ENCODE measurements at places on chromosomes 3 and 15.

DNA sequence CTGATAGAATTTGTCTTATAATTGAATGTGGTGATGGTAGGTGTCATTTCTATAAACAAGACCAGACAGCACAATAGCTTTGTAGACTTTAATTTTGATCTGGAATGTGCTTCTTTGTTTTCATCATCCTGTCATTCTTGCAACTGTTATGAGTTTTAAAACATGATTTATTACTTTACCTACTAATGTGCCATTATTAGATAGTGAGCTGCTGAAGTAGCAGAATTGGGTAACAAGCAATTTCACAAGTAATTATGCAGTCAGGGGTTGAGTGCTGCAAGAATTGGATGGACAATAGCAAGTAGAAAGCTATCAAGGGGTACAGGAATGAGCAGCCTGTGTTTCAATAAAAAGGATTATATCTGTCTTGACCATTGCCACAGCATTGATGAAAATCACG lies 975.6 kb downstream of the ROBO1 start:
- no peak for DNase-seq

- DNase-seq: no peak
Measured at GRCh38 chr15:71659730-71660067, 150.7 kb upstream of the NR2E3 start.

- DNase-seq: no peak
Measured at GRCh38 chr3:29284497-29284896, 3.6 kb downstream of the RBMS3 start.

DNA sequence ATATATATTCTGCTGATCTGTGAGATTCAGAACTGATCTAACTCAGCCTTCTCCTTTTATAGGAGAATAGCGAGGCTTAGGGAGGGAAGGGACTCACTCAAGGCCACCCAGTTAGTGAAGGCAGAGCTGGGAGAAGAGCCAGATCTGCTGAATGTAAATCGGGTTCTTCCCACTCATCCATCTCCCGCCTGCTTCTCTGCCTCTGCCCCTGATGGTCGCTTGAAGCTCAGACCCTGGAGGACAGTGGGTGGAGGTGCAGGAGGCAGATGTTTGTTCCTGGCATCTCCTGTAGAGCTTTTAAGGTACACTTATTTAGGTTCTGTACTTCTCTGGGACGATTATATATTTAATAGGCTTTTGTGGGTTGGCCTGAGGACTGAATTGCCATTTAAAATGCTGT lies 4.3 kb downstream of the PDIA5 start:
- no peak for DNase-seq

DNA sequence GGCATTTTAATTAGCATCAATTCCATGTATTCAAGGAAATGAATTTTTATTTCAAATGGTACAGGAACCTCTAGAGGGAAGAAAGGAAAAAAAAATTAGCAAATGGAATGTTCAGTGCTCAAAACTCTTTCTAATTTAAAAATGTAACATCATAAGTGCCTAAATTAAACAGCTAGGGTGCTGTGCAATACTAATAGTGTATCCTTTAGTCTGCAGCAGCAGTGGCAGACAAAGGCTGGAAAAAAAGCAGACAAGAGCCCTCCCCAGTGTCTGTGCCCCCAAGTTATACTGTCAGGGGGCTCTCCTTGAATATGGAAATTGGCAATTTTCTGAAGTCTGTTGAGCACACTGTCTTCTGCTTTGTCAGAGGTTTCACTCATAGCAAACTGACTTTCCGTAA lies 159.5 kb downstream of the CLSTN2 start:
- no peak for DNase-seq

GRCh38 chr3:18806633-18807032 lies 341.7 kb upstream of the KCNH8 start:
- DNase-seq: no peak

- no peak for DNase-seq
Measured at GRCh38 chr3:59407425-59407824, 357.6 kb upstream of the CFAP20DC start.

- no peak for DNase-seq
Measured at GRCh38 chr3:89246326-89246725, 138.9 kb downstream of the EPHA3 start.

DNA sequence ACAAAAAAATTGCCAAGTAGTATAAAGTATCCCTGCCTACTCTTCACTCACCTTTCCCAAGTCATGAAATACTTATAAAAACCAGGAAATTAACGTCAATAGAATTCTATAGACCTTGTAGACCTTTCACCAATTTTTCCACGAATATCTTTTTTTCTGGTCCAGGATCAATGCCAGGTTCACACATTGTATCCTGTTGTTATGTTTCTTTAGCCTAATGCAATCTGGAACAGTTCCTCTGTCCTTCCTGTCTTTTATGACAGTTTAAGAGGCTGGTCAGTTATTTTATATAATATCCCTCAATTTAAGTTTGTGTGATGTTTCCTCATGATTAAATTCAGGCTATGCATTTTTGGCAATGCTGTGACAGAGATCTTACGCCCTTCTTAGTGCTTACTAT lies 63.2 kb upstream of the MAGI1 start:
- no peak for DNase-seq

DNA sequence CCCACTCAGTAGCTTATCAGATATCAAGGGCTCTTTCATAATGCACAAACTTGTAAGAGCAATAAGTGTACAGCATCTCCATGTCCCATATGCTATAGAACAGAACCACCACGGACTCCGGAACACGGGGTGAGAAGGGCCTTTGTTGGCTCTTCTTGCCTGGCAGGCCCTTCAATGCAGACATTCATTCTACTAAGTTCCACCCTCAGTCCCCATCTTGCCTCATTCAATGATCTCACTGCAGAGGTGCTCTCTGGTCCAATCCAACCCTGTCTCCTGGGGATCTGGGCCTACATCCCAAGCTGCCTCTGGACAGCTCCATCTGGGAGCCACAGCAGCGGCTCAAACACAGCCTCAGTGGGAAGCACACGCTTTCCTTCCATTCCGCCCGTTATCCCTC lies 16.8 kb downstream of the HACD2 start:
- DNase-seq: no peak

DNA sequence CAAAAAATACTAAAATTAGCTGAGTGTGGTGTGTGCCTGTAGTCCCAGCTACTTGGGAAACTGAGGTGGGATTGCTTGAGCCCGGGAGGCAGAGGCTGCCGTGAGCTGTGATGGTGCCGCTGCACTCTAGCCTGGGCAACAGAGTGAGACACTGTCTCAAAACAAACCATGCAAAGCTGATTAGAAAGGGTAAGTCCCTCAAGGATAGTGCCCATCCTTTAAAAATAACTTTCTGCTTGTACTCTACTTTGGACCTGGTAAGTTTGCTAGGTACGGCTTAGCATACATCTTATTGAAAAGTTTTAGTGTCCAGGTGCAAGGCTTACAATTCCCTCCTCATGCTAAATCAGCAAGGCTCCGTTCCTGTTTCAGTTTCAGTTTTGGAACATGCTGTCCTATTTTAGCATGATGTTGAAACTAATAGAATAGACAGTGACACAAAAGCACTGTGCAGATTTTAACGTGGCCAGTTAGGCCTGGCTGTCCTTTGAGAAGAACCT lies 21.4 kb downstream of the FEM1B start:
- DNase-seq: no peak

- DNase-seq: no peak
Measured at GRCh38 chr15:96619174-96619573, 288.7 kb downstream of the NR2F2 start.

DNA sequence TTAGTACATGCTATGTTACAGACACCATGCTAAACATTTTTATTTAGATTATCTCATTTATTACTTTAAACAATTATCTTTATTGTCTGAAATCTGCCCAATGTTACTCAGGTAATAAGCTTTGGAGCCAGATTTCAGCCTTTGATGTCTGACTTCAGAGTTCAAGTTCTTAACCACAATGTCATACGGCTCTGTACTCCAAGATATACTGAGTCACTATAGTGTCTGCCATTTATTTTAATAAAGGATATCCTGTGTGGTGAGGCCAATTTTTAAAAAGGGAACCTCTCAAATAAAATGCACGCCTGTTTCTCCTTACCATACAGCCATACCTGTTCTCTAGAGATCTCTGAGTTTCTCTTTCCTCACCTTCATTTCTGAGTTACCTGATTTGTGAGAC lies 193.1 kb downstream of the EPHA3 start:
- no peak for DNase-seq

DNA sequence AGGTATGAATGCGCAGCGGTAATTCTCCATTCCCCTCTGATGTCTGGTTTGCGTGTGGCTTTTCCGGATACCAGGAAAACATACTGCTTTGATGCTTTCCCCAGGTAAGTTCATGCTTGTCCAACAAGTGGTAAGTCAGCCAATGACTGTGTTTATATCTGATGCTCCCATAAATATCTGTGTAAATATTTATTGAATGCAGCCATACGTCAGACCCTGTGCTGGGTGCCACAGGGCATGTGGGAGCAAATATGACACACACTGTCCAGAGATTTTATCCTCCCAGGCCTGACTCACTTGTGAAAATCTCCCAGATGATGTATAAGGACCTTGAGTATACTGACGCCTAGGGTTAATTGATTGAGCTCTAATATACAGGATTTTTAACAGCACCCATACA lies 29.6 kb upstream of the CEMIP start:
- DNase-seq: no peak

- no peak for DNase-seq
Measured at GRCh38 chr3:86230762-86231161, 760.2 kb downstream of the VGLL3 start.

- no peak for DNase-seq
Measured at GRCh38 chr15:70617076-70617910, 146.1 kb downstream of the UACA start.

DNA sequence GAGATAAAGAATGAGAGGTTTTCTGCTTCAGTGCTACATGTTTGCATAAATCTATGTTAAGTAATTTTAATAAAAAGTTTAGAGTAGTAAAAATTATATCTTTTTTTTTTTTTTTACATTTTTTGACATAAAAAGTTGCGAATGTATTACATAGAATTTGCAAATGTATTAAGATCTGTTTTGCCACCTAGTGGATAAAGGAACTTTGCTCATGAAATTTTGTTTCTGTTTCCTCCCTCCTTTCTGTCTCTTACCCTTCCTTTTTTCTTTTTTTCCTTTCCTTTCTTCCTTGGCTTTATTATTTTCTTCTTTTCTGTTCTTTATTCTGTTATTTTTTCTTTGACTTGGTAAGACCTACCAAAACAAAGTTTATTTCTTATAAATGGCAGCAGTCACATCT lies 58.5 kb upstream of the UTS2B start:
- DNase-seq: no peak

DNA sequence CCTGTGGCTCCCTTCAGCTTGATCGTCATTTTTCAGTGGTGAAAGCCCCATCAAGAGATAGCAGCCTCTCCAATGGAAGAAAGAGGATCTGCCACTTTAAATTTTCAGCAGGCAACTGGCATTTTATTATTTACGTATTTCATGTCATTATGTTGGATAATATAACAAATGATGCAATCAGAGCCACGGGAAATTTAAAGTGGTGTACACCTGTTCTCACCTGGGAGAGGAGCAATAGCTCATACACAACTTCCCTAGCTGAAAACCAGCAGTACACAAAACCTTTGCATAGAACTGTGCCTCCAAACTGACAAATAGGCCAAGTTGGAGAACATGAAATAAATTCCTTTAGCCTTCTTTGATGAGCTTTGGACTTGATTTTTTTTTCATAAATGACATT lies 136.9 kb downstream of the SATB1 start:
- DNase-seq: no peak

DNA sequence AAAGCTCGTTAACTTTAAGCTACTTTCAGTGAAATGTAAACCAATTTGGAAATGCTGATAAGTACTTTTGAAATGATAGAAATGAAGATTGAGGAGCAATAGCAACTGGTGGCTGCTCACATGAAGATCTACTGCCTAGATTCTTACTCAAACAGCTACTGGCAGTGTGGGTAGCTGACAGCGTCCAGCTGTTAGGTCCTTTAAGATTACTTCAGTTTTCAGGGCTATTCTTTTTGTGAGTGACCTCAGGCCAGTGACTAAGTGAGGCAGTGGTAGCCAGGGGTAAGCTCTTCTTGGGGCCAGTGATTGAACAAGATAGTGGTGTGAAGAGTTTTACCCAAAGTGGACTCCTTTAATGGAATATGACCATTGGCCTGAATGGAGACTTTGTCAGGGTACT lies 41.3 kb downstream of the NECTIN3 start:
- no peak for DNase-seq

All from CD4-positive, alpha-beta T cell (primary cell).